ENCODE measurements at places on chromosomes 2 and 18.

DNA sequence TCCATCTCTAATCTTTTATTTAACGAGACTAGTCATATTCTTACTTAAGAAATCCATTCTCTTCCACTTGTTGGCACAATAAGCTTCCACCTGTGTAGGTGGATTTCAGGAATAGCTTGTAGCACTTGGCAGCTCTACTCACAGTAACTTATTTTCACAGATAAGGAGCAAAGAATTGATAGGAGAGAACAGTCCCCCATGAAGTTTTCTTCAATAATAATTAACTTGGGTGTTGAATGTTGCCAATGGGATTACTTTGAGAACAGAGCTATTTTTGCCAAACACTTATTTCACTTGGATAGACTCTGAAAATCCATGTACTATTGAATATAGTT is 1388.6 kb upstream of the PIK3C3 start:
- H3K36me3 ChIP-seq: no peaks in the 10 kb centered on the region
- DNase-seq: no peak
- peaks cover 1% of the 10 kb centered on the region for H3K27me3 ChIP-seq
- H3K4me1 ChIP-seq: no peaks in the 10 kb centered on the region

GRCh38 chr2:147408357-147408756 is 436.5 kb upstream of the ACVR2A start:
- H3K4me3 ChIP-seq: no peak overlapping the region
- DNase-seq: no peak
- no peaks in the 10 kb centered on the region for H3K4me1 ChIP-seq
- peaks cover 2% of the 10 kb centered on the region for H3K27me3 ChIP-seq
- no peaks in the 10 kb centered on the region for H3K36me3 ChIP-seq

- peaks cover 17% of the 10 kb centered on the region for H3K36me3 ChIP-seq
- peak overlapping the region; percentile 80 for H3K27ac ChIP-seq
- H3K27me3 ChIP-seq: no peaks in the 10 kb centered on the region
- H3K4me3 ChIP-seq: peak overlapping the region; percentile 79
These were observed 786 bp downstream of the POLE4 start for GRCh38 chr2:74959106-74959751.

DNA sequence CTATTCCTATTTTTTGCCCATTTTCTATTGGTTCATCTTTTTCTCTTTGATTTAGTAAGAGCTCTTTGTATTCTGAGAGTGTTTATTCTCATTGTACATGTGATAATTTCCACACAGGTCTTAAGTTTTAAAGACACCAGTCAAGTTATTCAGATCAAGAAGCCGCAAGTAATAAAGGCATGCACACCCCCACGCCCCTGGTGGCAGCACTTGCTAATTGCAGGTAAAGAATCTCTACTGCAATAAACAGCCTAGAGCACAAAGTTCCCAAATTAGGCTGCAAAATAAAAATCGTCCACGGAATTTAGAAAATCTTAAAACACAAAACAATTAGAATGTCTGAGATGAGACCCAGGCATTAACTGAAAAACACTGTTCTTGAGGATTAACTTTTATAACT is 45.2 kb downstream of the ST3GAL5 start:
- H3K36me3 ChIP-seq: peaks cover 13% of the 10 kb centered on the region
- peaks cover 16% of the 10 kb centered on the region for H3K4me1 ChIP-seq
- H3K27me3 ChIP-seq: no peaks in the 10 kb centered on the region
- no peak for DNase-seq
- H3K27ac ChIP-seq: no peak overlapping the region
- no peak overlapping the region for H3K4me3 ChIP-seq

All from chondrocyte (in vitro differentiated cells).